ENCODE measurements at places on chromosomes 6 and 20. TPM values are rescaled to one million over a fixed set of nuclear protein-coding genes. Genes with fewer than 3 reads are reported as not detected.

KIF6 gene
- polyA plus RNA-seq = 1.8 TPM

GPR6 gene
- not detected for polyA plus RNA-seq

HLA-DPB1 gene
- 10.0 TPM for polyA plus RNA-seq

DNA sequence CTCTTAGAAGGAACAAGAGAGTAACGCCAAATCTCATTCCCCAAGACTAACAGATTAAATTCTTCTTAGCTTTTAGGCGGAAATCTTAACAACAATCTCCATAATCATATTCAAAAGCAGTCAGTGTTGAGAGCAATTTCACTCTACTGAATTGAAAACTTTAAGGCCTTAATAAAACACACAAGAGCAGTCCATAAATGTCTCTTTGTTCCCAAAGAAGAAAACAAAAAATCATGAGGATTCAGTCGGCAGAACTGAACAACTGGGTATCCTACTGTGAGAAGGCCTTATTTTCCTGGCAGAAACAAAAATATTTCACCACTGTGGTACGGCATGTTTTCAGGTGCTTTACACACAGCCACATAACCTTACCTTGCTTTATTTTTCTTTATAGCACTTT lies 14.4 kb downstream of the ABHD12 start:
- no peak for DNase-seq

- DNase-seq = no peak
Observed at GRCh38 chr6:75213112-75213511, 7.3 kb upstream of the COL12A1 start.

KIAA0408 gene
- 30.1 TPM for polyA plus RNA-seq

MDFI gene
- 43.2 TPM for polyA plus RNA-seq

- DNase-seq = no peak
Observed at GRCh38 chr6:56513631-56514030, 129.1 kb downstream of the DST start.

GRCh38 chr20:60816901-60817300 lies 435.2 kb upstream of the CDH4 start:
- DNase-seq = no peak

CPXM1 gene
- polyA plus RNA-seq = 38.4 TPM

DNA sequence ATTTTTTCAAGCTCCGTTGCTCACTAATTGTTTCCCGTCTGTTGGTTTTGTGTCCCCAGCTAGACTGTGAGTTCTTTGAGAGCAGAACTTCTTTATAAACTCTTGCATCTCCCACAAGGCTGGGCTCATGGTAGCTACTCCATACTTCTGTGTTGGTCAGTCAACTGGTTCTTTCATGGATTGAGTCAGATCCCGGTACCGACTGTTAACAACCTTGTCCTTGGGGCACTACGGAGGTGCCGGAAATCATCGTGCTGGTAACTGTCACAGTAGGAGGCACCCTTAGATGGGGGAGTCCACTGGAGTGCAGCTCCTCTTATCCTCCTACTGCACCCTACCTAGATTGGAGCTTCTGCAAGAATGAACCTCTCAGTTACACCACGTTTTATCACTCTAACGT lies 8.6 kb upstream of the STX16 start:
- DNase-seq = no peak

GRCh38 chr6:99894815-99895214 lies 99.2 kb downstream of the MCHR2 start:
- DNase-seq = no peak

ZFP57 gene
- polyA plus RNA-seq = not detected

- peak; percentile 52 for DNase-seq
Observed at GRCh38 chr6:126747728-126748540, 370.5 kb upstream of the RSPO3 start.

GRCh38 chr20:61761453-61762166 lies 304.1 kb downstream of the TAF4 start:
- DNase-seq = no peak

DNA sequence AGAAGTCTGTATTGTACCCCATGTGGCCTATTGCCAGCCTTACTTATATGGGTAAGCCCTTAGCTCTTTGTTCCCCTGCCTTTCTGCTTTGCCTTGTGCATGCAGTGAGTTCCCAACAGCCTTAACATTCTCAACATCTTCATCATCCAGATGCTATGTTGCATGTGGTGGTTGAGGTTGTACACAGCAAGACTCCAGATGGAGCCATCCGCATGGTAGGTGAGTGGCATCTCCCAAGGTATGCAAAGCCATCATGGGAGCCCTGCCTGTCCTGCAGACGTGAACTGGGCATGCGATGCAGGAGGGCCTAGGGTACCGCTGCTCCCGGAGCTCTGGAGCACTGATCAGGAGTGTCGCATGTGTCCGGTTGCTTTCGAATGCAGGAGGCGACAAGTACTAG lies 16.1 kb downstream of the CEP43 start:
- no peak for DNase-seq

GRCh38 chr6:16168121-16168520 lies 39.2 kb downstream of the MYLIP start:
- no peak for DNase-seq

GRCh38 chr6:21587961-21588480 lies 5.5 kb upstream of the SOX4 start:
- DNase-seq = peak; percentile 88

MAK gene
- polyA plus RNA-seq = not detected

DNA sequence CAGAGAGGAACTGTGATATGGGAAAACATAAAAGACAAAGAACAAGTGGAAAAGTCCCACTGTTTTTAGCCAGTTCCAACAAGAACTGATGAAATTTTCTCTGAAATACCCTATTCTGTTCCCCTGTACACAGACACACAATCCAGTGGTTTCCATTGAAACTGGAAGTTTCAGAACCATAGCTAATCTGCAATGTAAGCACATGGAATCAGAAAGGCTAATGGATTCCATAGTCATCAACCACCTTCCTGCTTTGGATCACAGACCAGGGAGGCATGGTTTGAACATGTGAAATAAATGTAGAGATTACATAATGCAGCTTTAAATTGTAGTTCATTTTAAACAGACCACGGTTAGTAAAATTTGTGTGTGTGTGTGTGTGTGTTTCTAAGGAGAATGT lies 242.1 kb downstream of the GJA1 start:
- DNase-seq = no peak

DNA sequence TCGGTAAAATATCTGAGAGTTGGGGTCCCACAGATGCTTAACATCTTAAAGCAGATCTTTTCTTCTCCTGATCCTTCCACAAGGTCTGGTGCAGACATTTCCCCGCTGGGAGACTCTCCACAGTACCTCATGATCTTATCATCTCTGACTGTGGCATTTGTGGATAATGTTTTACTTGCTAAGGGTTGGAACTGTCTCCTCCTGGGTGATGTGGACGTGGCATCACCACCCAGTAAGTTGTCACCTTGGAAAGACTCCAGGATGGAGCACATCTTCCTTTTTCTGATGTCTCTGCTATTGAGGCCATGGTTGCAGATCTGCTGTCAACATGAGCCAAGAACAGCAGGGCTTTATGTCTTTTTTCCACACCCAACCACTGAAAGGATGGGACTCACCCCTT lies 42.0 kb upstream of the FANCE start:
- no peak for DNase-seq

- no peak for DNase-seq
Observed at GRCh38 chr20:709991-710779, 34.6 kb upstream of the SCRT2 start.

DNA sequence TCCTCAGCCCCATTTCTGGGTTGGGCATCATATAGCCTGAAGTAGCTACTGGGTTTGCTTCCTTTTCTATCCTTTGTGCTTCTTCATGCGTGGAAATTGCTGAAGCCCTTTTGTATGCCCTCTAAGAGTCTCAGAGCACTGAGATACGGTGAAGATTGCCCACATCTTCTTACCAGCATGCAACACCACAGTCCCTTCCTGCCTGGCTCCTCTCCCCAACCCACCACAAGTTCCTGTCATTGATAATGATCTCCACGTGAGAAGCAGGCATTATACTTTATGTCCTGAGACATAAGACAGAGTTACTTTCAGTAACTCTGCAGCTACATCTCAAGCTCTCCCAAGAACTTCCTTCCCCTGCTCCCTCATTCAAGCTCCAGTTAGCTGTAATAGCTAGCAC lies 15.8 kb upstream of the PLCB4 start:
- DNase-seq = no peak

RAB44 gene
- 0.05 TPM for polyA plus RNA-seq

Measured in muscle of arm (tissue), 14 donors.